ENCODE measurements at places on chromosomes 7 and 10.

DNA sequence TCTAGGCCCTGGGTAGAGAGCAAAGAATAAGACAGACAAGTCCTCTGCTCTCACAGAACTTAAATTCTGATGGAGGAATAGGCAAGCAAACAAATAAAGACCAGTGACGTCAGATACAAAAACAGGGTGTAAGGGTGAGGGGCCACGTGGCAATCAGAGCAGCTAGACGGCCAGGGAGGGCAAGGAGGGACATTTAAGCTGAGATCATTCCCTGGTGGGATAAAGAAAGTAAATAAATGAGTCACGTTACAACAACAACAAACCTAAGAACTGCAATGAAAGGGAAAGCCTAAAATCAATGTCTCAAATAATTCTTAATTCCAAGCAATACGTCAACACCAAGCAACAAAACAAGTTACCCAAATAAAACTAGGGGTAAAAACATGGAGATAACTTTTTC lies 21.8 kb downstream of the STN1 start:
- DNase-seq, result no peak

DNA sequence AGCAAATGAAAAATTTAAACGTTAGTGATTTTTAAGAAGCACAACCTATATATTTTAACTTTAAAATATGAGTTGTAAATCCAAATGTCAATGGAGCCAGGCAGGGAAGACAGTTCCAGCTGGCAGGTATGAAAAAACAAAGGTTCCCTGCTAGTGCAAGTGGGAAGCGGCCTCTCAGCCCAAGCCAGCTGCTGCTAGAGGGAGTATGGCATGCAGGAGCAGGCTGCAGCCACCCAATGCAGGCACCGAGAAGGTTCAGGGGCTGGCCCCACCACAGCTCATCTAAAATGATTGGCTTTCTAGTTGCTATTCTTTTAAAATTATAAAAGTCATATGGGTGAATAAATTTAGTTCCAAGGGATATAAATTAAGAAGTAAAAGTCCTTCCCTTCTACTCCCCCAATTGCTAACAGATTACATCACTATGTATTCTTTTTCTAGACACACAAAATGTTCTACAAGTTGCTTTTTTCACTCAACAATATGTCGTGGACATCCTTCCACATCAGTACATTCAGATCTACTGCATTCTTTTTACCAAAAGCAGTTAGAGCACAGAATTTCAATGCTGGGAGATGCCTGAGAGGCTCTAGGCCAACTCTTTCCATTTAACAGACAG lies 69.3 kb downstream of the SGMS1 start:
- no peak for DNase-seq

DNA sequence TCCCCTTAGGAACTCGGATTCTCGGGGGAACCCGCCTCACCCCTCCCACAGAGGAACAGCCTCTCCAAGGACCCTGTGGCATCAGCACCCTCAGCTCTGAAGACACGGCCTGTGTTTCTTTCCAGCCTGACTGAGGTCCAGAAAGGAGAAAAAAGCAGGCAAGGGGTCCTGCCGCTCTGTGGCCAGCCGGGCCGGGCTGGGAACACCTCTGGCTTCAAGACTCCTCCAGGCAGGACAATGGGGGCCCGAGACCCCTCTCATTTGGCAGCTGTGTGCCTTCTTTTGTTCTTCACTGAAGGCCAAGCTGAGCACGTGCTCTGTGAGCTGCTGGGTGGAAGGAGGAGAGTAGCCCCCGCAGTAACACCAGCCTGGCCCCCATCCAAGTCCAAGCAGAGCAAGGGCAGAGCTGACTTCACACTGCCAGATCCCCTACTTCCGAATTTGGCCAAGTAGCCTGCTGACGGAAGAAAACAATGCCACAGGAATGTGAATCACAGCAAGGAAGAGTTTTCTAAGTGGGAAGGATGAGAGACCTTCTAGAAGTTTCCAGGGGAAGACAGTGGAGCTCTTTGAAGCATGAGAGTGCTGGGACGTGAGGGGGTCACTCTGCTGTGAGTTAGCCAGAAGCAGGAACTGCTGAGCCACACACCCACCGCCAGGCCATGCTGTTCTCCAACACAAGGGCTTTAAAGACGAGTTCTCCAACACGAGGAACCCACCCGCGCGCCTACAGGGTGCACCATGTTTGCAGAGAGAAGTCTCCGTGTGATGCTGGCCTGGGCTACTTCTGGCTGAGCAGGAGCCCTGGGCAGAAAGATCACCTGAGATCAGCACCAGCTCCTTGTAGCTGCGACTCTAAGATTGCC lies 3.1 kb downstream of the CNPY1 start:
- no peak for DNase-seq

GRCh38 chr10:121036431-121036830 lies 185.3 kb downstream of the WDR11 start:
- no peak for DNase-seq

DNA sequence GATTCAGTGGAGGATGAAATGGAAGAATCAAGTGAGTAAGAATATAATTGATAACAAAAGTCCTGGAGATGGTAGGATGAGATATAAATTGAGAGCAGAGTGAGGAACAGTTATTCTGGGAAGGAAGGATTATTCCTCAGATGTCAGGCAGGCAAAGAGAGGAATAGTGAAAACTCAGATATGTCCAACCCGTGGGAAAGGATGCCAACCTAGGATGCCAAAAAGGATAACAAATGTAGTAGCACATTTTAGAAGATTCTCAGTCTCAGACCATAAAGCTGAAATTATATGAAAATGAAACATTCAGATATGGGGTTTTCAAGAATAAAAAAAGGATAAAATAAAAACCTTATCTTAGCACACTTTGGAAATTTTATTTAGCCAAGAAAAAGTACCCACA lies 131.1 kb downstream of the SEMA3C start:
- no peak for DNase-seq

DNA sequence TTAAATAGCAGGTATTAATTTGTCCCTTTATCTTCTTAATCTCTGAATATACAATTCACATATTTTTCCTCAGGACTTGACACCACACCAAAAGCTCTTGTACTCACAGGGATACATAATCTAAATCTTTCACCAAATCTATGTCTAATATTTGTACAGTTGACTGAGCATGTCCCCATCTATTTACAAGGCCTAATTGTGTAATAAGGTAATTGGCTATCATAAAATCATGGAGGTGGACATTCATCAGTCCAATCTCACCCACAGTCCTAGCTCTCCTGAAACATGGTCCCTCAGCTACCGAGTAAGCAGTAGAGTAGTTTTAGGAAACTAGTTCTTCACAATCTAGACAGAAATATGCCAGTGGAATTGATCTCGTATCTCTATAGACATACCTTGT lies 30.3 kb upstream of the EGFR start:
- DNase-seq, result no peak

- no peak for DNase-seq
Observed at GRCh38 chr10:61263518-61263917, 189.7 kb downstream of the TMEM26 start.

GRCh38 chr10:88076027-88076880 lies 212.8 kb downstream of the PTEN start:
- no peak for DNase-seq

GRCh38 chr10:642186-642890 lies 47.1 kb downstream of the DIP2C start:
- no peak for DNase-seq

GRCh38 chr10:31219306-31219705 lies 99.7 kb upstream of the ZEB1 start:
- DNase-seq, result no peak

GRCh38 chr10:12067336-12067735 lies 1.4 kb upstream of the DHTKD1 start:
- no peak for DNase-seq

DNA sequence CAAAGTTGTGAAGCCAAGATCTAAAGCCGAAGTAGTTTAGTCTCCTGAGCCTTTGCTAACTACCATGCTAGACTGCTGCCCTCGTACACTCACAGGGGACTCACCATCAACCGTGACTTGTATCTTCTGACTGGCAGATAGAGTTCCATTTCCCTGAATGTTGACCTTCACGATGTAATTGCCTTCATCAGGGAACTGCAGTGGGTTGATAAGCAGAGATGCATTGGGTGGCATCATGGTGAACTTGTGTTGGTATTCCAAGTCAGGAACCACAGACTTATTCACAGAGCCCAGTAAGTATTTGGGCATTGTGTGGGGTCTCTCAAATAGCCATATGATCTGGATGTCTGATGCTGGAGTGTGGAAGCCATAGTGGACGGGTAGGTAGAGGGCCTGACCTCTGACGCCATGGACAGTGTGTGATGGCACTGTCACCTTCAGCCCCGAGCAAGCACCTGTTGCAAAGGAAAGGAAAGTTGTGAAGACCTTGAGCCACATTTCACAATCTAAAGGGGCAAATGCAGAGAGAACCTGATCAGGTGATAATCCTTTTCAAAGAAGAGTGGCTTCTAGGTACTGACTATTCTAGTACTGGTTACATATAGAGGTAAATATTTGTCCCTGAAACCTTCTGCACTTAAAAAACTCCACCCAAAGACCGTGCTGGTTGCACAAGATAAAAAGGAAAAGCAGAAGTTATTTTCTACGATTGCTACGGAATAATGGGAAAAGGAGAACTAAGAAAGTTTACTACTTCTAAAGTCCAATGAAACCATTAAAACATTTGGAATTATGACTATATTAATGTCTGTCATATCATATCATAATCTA lies 7.1 kb downstream of the HEPACAM2 start:
- DNase-seq, result no peak

GRCh38 chr7:151813445-151813844 lies 63.5 kb downstream of the PRKAG2 start:
- DNase-seq, result no peak

GRCh38 chr10:2128991-2129390 lies 391.7 kb upstream of the ADARB2 start:
- no peak for DNase-seq

- DNase-seq, result no peak
Observed at GRCh38 chr7:128076796-128077271, 45.6 kb upstream of the LRRC4 start.

DNA sequence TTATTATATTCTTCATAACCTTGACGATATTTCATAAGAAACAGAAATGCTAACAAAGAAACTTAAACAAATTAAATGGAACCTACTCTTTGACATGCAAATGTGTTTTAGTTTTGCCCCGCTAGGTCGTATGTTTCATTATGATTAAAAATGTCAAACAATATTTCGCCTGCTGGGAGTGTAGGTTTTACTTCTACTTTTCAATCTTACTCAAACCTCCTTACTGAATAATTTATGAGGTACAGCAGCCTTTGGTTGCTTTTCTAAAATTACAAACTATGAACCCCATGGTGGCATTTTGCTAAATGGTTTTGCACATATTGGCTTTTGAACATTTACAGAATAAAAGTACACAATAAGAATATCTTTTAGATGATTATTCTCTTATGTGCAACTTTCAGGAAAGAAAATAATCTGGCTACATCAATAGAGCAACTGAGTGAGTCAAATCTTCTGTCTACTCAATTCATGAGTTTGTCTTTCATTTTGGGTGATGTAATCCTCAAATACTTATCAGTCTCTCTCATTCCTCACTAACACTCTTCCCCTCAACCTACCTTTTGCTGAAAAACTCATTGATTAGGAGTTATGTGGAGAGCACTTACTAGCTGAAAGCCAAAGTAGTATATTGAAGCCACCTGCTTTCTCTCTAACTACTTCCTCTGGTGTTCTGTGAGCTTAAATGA lies 1226.4 kb downstream of the XPNPEP1 start:
- no peak for DNase-seq

DNA sequence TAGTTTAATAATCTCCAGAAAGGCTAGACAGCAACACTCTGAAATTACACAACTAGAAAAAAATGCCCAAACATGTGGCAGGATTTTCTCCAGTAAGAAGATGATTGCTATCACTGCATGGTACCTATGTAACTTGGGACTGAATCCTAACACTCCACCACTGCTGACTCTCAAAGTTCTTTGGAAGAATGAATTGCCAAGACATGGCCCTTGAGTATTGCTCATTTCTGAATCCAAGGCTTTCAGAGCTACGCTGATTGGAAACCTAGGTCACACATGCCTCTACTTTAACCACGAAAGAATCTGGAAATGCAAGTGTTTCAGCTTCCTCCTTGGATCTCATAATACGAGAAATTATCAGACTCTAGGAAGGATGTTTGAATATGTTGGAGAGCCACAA lies 167.5 kb upstream of the CELF2 start:
- no peak for DNase-seq

DNA sequence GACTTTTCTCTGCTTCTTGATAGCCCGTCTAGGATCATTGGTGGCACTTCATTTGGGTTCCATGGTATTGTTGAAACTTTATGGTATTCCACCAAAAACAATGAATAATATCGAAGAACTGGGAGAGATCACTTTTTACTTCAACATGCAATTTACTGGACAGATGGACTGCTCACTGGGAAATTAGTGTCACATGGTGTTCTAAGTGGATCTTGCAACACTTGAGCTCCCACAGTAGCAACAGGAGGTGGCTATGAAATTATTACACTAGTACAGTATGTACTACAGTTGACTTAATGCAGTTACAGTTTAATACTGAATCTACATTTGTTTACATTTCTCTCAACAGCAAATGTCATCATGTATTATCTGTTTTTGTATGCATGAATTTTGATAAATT lies 997.3 kb downstream of the REEP3 start:
- no peak for DNase-seq

DNA sequence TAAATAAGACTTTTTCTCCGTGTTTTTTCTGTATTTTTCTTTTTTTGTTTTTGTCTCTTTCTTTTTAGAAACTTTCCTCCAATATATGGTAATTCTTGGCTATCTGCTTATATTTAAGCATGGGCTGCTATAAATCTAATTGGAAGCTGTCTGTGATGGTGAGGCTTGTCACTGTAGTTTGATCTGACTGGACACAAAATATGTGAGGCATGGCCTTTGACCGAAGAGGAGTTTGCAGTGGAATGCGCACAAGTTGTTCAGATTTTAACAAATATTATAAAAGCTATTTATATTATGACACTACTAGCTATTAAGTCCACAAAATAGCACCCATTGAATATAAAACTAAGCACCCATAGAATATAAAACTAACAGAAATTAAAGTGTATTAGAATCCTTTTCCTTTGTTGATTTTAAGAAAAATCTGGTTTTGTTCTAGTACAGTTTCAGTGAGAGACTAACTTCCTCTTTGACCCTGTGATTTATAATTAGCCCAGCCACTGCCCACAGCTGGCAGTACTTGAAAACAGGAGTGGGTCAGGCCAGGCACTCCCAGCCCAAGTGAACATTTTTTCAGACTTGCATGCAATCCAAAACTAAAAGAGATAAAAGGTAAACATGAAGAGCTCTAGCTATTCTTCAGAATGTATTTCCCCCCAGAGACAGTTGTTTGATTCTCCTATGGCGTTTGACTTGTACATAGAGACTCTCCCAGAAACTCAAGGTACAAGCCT lies 69.9 kb upstream of the FGL2 start:
- DNase-seq, result no peak

DNA sequence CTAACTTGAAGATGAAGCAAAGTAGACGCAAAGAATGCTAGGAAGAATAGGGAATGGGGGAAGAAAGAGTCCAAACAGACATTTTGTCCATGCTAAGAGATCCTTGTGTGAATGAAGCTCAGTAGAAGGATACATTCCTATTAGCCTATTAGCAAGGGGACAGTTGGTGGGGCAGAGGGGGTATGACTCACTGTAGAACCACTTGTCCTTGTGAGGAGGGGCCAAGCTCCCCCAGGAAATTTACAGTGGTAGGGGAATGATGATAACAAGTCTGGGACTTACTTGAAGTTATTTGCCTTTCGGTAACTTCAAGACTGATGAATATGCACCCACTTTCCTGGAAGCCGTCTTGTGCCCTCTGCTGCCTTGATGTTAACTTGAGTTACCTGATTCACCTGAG lies 17.2 kb upstream of the SYPL1 start:
- no peak for DNase-seq
